ENCODE measurements at places on chromosomes 5 and 9.

GRCh38 chr5:36607114-36607571 is 737 bp downstream of the SLC1A3 start:
- DNase-seq = no peak

- DNase-seq = no peak
Observed at GRCh38 chr5:17878541-17878940, 244.3 kb downstream of the TAF11L14 start.

GRCh38 chr5:58187432-58188261 is 272.2 kb downstream of the PLK2 start:
- no peak for DNase-seq

DNA sequence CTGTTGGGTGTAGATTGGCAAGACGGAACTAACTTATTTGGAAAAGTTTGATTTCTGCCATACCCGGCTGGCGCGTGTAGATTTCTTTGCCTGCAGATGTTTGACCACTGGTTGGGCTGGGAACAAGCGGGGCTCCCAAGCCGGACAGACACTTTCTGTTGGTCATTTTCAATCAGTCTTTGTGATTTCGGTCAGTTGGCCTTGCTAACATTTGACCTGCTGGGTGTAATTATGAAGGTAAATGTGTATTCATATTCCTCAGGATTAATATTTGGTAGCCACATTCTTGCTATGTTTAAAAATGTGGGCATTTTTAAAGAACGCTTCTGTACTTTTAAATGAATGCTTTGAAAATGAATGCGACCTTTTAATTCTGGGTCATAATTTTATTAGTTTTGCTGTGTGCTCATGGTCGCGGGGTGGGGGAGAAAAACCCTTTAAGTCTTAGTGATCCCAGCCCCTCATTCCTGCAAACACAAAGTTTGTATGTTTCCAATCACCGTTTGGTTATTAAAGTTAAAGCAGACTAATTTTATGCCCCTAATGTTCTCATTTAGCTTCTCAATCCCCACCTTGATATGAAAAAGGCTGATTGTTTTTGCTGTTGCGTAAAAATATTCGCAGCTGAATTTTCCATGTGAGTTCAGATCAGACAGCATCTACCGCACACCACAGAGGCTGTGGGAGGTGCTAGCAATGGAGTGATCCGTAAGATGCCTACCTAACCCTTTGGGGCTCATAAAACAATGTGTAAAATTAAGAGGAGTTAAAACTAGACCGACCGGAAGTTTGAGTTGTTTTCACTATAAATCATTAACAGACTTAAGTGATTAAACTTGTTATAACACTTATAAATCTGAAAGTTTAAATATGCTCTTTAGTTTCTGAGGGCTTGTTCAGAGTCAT is 1.5 kb downstream of the RASGRF2 start:
- DNase-seq = no peak

DNA sequence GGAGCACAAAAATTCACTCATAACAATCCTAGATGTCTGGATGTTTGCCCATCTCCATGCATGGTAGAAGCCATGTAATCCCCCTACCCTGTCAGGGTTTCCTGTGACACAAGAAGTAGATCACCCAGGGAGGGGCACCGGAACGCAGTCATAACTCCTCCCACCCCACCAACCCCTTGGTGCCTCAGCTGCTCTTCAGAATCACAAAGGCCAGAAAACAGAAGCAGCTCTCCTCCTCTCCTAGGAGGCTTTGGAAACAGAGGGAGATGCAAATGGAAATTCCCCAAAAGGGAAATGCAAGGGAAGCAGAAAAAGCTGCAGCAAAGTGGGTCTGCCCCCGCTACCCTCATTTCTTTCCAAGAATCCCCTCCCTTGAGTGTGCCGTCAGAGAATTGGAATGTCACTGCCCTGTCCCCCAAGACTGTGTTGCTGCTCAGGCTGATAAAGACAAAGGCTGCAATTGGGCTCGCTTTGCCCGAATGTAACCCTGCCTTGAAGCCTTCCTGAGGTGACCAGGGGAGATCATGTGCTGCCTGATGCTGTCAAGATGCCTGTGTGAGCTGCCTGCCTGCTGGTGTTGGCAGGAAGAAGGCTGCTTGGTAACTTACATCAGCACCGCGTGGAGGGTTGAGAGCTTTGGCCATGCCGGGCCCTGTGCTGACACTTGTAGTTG is 65.5 kb upstream of the ABCA1 start:
- no peak for DNase-seq

GRCh38 chr5:111310711-111311620 is 86.8 kb downstream of the CAMK4 start:
- no peak for DNase-seq

DNA sequence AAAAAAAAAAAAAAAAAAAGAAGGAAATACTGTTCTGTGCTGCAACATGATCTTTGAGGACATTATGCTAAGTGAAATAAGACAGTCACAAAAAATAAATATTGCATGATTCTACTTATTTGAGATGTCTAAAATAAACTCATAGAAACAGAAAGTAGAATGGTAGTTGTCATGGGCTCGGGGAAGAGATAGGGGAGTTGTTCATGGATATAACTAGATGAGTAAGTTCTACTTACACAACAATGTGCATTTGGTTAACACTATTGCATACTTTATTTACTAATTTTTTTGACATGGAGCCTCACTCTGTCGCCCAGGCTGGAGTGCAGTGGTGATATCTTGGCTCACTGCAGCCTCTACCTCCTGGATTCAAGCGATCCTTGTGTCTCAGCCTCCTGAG is 15.2 kb downstream of the MAML1 start:
- no peak for DNase-seq

GRCh38 chr9:23451802-23452418 is 374.1 kb downstream of the ELAVL2 start:
- DNase-seq = no peak

DNA sequence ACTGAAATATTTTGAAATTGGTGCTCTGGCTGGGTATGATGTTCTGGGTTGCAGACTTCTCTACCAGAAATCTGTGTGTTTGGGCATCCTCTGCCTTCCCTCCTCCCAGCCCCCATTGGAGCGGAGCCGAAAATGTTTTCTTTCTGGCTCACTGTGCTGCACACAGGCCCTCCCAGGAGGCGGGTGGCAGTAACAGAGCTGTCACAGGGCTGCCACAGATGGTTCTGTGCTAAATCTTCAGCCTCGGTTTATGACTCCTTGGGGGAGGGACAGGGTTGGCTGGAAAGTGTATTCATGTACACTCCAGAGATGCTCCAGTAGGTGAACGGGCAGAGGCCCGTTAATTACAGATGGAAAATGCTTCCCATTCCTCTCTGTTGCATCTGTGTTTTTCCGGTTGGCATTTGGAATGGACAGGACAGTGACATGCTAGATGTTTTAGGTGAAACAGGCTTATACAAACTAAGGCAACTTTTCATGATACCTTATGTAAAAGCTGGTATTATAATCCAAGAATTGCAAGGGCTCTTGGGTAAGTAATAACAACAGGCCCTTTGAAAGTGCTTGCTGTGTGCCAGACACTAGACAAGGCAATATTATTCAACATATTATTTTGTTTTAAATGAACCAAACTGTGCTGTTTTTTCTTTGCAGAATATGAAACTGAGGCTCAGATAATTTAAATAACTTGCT is 180.2 kb downstream of the ADCY2 start:
- DNase-seq = no peak

DNA sequence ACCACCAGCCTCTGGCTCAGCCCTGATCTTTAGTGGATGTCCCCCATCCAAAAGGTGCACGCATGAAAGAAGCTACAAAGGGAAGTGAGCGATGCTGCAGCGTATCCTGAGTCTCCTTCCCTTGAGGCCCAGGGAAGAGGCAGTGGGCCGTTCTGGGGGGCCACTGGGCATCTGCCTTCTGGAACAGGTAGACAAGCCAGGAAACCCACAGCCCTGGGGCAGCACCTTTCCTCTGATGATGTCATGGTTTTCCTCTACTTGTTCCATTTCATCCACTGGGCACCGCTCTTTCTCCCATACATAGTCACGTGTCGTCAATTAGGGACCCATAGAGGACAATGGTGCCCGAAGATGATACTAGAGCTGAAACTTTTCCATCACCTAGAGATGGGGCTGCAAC is 194.0 kb upstream of the IRX1 start:
- DNase-seq = no peak

GRCh38 chr5:74192606-74193299 is 447.8 kb downstream of the ENC1 start:
- no peak for DNase-seq
